ENCODE measurements at places on chromosomes 5 and 9.

GRCh38 chr5:157463621-157464518, 3.9 kb downstream of the NIPAL4 start:
- DNase-seq = no peak

DNA sequence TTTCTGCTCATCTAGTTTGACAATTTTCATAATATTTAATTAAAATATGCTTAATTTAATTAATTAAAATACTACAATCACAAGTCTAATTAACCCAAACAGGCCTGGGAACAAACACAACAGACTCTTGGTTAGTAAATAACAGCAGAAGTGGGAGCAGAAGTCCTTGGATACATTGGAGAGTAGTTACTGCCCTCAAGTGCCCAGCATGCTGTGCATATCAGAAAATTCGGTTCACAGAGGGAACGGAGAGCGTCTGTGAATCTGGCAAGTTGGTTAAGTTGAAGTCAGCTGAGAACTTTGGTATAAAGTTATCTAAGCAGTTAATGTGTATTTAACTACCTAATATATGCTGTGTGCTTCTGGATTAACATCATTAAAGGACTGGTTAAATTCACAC, 87.0 kb upstream of the ATG10 start:
- no peak for DNase-seq

GRCh38 chr5:15601274-15601673, 101.3 kb downstream of the FBXL7 start:
- DNase-seq = no peak

DNA sequence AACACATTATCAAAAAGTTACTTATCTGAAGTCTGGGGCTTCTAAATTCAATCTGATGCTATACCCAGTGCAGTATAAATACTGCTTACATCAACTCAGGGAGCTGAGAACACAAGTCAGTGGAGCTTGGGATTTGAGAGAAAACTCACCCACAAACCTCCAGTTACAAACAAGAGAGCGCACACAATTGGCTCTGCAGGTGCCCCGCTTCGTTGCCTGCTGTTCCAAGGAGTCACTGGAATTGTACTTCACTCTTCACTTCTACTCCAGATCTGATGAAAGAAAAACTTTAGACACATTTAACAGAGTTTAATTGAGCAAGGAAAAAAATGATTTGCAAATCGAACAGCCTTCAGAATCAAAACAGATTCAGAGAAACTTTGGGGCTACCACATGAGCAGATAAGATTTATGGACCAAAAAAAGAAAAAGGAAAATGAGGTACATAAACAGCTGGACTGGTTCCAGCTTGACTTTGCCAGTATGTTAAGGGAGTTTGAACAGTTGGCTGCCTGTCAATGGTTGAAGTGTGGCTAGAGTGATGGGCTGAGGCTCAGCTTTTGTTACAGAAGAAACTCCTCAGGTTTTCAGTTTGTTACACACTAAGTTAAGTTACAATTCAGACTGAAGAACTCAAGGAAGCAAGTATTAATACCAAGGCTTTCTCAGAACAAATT, 156.6 kb downstream of the AOPEP start:
- no peak for DNase-seq

DNA sequence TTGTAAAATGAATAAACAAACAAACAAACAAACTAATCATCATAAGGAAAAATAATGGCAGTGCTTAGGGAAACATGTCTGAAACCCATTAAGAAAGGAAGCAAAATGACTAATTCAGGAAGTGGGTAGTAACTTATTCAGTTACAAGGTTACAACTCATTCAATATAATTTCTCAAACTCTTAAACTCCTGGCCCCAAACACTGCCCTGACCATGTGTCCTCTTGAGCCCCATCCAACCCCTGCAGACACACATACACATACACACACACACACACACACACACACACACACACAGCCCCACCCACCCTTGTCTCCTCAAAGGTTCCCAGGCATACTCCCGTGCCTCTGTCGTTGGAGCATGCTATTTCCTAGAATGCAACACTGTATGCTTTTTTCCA, 193.9 kb downstream of the SEC61B start:
- DNase-seq = no peak

GRCh38 chr5:68181039-68181599, 34.4 kb upstream of the PIK3R1 start:
- no peak for DNase-seq

- DNase-seq = no peak
Observed at GRCh38 chr5:157068785-157069184, 9.9 kb upstream of the HAVCR1 start.

- no peak for DNase-seq
Observed at GRCh38 chr9:100030548-100030947, 68.3 kb downstream of the ERP44 start.

DNA sequence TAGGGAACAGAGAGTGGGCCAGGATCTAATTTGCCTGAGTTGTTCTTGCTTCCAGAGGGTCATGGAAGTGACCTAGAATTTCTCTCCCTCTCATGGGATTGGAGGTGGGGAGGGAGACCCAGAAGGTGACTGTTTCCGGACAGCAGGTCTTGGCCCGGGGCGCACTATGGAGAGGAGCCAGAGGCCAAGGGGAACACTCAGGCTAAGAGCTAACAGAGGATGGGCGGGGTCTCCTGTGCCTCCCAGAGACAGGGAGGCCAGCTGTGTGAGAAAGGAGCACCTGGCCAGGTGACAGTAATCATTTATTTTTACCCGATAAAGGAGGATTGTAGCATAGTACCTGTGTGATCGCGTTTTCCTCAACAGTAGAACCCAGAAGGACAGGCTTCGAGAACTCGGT, 50.9 kb upstream of the ANKH start:
- DNase-seq = no peak

- DNase-seq = no peak
Observed at GRCh38 chr5:19795218-19795617, 192.8 kb downstream of the CDH18 start.

- DNase-seq = no peak
Observed at GRCh38 chr5:139893873-139894272, 98.3 kb downstream of the PSD2 start.

- no peak for DNase-seq
Observed at GRCh38 chr5:174425964-174426290, 298.5 kb upstream of the MSX2 start.

DNA sequence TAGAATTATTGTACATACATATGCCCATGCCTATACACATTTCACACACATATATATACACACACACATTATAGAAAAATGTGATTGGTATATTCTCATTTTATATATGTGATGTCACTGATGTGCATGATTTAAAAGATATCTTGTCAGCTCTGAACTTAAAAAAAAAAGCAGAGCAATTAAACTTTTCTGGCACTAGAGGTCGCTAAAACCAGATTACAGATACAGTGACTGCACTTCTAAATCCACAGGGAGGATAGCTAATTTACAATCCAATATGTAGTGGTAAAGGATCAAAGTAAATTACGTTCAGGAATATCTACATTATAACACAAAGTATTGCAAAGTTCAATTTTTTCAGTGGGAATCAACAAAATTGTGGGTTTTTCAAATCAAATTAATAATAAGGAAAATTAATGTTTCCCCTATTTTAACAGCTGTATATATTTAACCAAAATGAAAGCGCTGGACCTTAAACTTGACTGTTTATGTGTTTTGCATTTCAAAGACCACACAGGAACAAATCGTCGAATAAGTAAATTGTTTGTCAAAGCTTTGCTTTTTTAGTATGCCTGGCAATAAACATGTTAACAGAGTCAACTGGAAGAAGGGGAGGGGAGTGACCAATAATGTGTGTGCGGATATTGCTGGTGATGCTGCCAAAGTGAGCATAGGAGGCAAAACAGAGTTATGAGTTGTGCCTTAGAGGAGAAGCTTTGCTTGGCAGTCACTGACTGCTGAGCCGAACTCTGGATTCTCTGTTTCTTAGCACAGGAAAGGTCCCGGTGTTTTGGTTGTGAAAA, 1201.4 kb upstream of the C9orf72 start:
- no peak for DNase-seq

DNA sequence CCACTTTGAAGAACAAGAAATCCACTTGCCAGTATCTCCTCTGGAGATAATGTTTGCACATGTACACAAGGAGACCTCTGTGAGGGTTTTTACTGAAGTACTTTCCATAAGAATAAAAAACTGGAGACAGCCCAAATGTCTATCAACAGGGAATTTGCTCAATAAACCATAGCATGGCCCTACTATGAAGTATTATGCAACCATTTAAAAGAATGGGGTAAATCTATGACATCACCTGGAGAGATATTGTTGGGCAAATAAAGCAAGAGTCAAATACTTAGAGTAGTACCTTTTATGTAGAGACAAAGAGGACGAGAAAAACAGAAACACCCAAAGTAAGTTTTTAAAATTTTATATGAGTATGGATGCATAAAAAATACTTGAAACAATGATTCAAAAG, 23.9 kb upstream of the MVB12B start:
- no peak for DNase-seq

- DNase-seq = no peak
Observed at GRCh38 chr9:99162759-99163364, 57.9 kb downstream of the TGFBR1 start.

DNA sequence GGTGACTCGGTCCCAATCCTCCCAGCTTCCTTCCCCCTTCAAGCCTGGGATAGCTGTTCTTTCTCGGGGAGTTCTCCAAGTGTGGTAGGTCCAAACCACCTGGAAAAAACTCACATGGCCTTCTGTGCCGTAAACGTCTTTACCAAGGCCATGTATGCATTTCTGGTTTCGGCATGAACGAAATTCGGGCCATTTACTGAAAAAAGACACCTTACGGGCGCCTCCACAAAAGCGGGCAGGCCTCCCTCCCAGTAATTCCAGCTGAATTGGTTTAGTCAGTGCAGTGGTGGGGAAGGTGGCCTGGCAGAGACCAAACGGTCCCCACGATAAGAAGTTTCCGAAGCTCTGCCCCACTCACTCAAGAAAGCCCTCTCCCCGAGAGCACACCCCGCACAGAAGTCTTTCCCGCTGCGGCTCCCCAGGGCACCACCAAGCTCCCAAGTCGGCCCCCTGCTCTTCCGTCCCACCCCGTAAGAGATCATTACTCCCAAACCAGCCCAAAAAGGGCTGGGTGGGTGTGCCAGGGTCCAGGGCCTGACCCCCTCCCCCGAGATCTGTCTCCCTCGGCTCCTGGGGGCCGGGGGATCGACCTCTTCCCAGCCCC, 86.3 kb upstream of the MELK start:
- peak; percentile 18 for DNase-seq

- no peak for DNase-seq
Observed at GRCh38 chr5:142748568-142749249, 21.5 kb upstream of the ARHGAP26 start.

Measured in endothelial cell (in vitro differentiated cells).